Stimulated activated CD4-positive, alpha-beta T cell treated with anti-CD3 and anti-CD28 coated beads, Interleukin-1b, Interleukin-23, amount 100 ng/mL, for 1 hour (primary cell): ENCODE measurements at places on chromosomes 4 and X.

- no peak for DNase-seq
These were observed 213.4 kb upstream of the RASGEF1B start for GRCh38 chr4:81685104-81685503.

DNA sequence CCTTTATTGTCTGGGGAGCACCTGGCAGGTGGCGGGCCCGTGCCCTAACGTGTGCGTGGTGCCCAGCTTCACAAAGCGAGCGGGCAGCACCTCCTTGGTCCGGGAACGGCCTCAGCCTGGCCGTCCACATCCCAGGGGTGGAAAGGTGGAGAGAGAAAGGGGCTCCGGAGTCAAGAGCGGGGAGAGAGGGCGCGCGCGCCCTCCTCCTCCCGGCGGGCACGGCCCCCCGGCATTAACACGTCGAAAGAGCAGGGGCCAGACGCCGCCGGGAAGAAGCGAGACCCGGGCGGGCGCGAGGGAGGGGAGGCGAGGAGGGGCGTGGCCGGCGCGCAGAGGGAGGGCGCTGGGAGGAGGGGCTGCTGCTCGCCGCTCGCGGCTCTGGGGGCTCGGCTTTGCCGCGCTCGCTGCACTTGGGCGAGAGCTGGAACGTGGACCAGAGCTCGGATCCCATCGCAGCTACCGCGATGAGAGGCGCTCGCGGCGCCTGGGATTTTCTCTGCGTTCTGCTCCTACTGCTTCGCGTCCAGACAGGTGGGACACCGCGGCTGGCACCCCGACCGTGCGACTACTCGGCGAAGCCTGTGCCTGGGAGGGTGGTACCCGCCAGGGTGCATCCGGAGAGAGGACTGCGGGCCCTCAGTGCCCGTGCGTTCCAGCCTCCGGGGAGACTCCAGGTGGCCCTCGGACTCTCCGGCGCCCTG, at the start of gene KIT:
KIT (plus strand) TSS at position 407 of the 701 bp plus-strand sequence; CDS start at position 465, 58 bp downstream.
- no peak for DNase-seq

DNA sequence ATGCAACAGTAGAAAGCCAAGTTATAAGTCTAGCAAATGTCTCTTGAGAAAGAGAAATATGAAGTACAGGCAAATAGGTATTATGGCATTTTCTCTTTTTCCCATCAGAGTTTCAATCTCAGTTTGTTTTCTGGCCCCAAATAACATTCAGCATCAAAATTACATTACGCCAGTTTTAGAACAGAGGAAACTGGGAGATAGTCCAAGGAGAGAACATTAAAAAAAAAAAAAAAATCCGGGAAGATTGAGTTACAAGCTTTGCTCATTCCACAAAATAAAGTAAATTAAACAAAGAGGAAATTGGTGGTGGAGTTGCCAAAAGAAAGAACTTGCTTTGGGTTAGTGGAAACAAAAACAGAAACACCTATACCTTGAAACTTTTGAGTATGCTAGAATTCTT, 50.4 kb upstream of the IL13RA2 start:
- no peak for DNase-seq

- DNase-seq, result no peak
These were observed 433.8 kb upstream of the FAT1 start for GRCh38 chr4:187157380-187157958.

DNA sequence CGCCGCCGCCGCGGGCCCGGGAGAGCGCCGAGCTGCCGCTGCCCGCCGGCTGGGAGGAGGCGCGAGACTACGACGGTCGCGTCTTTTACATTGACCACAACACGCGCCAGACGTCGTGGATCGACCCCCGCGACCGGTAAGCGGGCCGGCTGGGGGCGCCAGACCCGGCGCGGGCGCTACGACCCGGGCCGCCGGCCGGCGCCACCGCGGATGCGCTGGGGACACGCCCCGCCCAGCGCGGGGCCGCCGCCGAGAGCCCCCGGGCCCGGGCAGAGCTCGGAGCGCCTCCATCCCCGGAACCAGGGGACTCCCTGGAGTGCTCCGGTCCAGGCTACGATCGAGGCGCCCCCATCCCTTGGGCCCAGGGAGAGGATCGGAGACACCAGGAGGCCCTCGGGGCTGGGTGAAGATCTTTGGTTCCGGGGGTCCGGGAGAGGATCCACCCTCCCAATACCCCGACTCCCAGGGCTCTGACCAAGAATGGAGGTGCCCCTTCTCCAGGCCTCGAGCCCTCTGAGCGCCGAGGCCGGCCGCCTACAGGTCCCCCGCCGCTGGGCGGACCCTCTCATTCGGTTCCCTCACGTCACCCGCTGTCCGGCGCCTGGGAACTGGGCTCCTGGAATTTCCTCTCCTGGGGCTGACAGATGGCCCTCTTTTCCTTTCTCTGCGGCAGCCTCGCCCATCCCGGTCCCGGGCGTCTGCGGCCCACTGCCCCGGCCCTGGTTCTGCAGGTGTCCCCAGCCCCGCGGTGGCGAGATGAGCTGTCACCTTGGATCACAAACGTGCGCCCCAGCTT, 48.8 kb downstream of the CLDN34 start:
- no peak for DNase-seq

- no peak for DNase-seq
These were observed 46.5 kb upstream of the RELL1 start for GRCh38 chr4:37732526-37733186.

- peak; percentile 42 for DNase-seq
These were observed 12.2 kb upstream of the CENPU start for GRCh38 chr4:184745831-184746795.

- no peak for DNase-seq
These were observed 161.4 kb downstream of the RAB28 start for GRCh38 chr4:13322681-13323101.

DNA sequence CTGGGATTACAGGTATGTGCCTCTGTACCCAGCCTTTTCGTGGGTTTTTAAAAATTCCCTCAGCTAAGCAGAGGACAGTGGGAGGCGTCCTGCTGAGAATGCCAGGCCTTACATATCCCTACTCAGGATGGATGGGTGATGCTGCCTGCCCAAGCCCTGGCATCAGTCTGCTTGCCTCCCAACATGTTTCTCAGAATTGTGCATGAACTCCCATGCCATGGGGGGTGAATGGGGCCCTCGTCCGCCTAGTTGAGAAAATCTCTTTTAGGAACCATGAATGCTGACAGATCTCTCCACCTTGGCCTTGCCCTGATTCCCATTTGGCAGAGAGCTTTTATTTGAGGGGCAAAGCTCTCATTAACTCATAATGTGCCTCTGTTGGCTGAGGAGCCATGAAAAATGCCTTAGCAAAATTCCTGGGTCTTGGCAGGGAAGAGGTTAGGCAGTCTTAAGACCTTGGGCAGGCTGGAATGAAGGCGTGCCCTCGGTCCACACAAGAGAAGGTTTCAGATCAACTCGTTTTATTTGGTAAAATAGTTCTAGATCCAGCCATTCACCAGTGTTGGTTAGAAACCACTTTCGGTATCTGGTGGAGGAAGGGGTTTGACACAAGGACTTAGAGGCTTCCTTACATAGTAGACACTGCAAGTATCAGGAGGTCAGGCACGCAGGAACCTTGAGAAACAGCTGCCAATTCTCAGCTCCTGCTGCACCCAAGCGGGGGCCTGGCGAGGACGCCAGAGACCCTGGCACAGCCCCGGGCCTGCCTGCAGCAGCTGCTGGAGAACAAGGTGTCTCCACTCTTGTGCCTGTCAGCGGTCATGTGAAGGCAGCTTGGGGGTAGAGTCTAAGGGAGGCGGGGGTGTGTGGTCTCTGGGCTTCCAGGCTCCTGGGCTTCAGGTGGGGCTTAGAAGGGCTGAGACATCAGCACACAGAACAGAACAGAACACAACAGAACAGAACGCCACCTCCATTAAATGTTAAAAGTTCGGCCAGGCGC, 192.8 kb upstream of the PSAPL1 start:
- DNase-seq, result no peak

- no peak for DNase-seq
These were observed 27.3 kb downstream of the ZNF330 start for GRCh38 chr4:141248029-141248428.

DNA sequence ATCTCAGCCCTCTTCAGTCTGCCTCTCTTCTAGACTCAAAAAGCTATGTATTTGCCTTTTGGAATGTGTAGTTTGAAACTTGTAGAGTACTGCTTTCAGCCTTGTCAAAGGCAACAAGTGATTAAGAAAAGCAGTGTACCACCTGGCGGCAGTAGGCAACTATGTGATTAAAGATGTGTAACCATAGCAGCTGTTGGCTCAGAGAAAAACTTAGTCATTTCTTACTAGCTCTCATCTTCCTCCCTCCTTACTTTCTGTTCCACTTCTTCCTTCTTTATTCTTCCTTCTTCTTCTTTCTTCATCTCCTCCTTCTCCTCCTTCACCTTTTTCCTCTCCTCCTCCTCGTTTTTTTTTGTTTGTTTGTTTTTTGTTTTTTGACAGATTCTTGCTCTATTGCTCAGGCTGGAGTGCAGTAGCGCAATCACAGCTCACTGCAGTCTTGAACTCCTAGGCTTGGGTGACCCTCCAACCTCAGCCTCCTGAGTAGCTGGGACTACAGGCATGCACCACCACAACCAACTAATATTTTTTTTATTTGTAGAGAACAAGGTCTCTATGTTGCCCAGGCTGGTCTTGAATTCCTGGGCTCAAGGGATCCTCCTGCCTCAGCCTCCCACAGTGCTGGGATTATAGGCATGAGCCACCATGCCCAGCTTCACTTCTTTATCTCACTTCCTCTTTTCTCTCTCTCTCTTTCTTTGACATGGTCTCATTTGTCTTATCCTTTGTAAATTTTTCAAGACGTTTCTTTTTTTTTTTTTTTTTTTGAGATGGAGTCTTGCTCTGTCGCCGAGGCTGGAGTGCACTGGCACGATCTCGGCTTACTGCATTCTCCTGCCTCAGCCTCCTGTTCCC, 32.6 kb downstream of the ABHD18 start:
- DNase-seq, result no peak

DNA sequence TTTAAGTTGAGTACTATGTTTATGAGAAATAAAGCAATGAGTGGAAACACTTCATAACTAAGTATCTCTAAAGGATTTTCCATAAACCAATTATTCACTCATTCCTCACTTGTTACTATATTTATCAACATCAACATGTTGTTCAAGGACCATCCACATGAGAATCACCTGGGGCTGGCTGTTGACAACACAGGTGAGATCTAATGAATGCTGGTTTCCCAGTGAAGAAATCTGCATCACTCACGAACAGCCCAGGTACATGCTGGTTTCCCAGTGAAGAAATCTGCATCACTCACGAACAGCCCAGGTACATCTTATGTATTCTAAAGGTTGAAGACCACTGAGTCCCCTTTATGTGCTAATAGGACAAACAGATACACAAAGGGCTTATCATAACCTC, 32.5 kb downstream of the TSPAN5 start:
- DNase-seq, result no peak

DNA sequence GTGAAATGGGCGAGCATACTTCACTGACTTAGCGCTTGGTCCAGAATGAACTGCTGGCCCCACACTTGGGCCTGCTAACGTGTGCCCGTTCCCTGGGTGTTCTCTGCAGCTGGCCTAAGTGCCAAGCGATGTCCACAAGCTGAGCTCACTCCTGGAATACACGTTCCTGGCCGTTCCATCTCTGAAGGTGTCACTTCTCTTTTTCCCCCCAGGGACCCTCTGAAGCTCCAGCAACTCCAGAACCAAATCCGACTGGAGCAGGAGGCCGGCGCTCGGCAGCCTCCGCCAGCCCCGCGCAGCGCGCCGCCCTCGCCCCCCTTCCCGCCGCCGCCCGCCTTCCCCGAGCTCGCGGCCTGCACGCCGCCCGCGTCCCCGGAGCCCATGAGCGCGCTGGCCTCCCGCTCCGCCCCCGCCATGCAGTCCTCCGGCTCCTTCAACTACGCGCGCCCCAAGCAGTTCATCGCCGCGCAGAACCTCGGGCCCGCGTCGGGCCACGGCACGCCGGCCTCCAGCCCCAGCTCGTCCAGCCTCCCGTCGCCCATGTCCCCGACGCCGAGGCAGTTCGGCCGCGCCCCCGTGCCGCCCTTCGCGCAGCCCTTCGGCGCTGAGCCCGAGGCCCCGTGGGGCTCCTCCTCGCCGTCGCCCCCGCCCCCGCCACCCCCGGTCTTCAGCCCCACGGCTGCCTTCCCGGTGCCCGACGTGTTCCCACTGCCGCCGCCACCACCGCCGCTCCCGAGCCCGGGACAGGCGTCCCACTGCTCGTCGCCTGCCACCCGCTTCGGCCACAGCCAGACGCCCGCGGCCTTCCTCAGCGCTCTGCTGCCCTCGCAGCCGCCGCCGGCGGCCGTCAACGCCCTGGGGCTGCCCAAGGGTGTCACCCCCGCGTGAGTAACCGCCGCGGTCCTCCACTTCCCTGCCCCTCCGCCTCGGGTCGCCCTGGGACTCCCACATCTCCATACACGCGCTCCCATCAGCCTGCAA, 132.3 kb downstream of the CBR4 start:
- DNase-seq, result no peak

GRCh38 chrX:147739196-147739595, 172.5 kb upstream of the FMR1 start:
- no peak for DNase-seq

GRCh38 chr4:32087211-32087610, 1367.0 kb downstream of the PCDH7 start:
- DNase-seq, result no peak

- DNase-seq, result no peak
These were observed 7.7 kb downstream of the HAND2 start for GRCh38 chr4:173522160-173522950.

DNA sequence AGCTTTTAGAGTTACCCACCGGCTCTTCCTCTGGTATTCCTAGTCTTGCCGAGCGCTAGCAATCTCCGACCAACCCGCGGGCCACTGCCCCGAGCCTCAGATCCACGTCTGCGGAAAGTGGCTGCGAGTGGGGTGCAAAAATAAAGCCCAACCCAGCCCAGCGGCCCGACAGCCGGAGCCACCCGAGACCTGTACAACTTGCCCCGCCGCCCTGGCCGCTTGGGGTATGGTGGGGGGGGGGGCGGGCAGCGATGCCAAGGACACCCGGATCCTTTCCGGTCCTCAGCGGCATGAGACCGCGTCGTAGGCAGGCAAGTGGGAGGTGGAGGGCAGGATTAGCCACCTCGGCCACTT, 1.6 kb downstream of the SLITRK4 start:
- DNase-seq, result no peak

- DNase-seq, result no peak
These were observed 95.4 kb downstream of the COL25A1 start for GRCh38 chr4:109207061-109207460.

DNA sequence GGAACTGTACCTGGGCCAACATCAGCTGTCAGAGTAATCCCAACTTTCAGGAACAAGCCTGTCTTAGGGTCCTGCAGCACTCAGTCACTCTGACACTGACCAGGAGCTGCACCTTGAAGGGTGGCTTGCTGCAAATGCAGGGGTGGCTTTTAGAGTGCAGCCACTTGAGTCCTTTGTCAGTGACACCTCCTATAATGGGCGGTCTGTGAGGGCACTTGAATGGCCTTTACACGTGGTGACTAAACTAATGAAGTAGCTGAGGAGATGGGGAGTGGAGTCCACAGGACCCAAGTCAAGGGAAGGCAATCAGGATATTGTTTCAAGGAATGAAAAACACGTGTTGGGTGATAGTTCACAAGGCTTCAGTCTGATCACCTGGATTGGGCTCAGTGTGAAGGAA, 11.1 kb upstream of the LNX1 start:
- DNase-seq, result no peak

GRCh38 chr4:108367751-108368150, 199.0 kb upstream of the LEF1 start:
- DNase-seq, result no peak

- DNase-seq, result no peak
These were observed 1405.0 kb upstream of the IGFBP7 start for GRCh38 chr4:58515226-58515625.
